IPS DF 19.7 (cell line): ENCODE measurements at places on chromosomes 7 and 10.

DNA sequence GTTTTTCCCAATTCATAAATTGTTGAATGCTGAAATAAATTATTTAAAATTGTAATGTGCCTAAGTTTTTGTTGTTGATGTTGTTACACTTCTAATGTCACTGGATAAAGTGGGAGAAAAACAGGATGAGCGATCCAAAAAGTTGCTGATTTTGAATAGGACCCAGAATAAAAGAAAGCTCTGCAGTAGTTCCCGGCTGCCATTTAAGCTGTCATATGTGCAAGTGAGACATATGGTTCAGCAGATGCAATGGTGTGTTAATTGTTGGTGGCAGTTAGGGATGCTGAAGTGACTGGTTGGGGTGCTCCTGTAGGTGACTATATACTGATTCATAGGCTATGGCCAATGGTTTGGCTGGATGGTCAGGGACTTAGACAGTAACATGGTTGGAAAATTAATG lies 1517.4 kb upstream of the LRRTM3 start:
- DNase-seq: no peak

- no peak for DNase-seq
Observed at GRCh38 chr7:80480566-80480965, 31.3 kb downstream of the GNAT3 start.

GRCh38 chr7:157397731-157398691 lies 61.2 kb downstream of the DNAJB6 start:
- DNase-seq: no peak

GRCh38 chr7:86653919-86654659 lies 10.4 kb downstream of the GRM3 start:
- DNase-seq: no peak

GRCh38 chr10:18880530-18880929 lies 168.1 kb upstream of the MALRD1 start:
- DNase-seq: peak; percentile 17

DNA sequence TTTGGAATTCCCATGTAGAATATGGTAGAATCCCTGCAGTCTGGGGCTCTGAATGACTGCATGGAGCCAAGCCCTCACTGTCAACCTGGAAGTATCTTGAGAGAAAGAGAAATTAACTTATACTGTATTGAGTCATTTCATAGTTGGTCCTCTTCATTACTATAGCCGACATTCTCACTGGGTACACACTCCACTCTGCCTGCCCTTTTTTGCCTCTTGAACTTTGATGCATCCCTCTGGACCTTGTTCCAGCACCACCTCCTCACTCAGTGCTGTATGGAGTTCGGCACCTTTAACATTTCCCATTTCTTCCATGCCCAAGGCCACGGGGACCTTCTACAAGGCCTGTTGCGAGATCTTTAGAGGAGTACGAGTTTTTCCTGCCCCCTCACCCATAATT lies 4.6 kb upstream of the ARHGAP22 start:
- DNase-seq: no peak

DNA sequence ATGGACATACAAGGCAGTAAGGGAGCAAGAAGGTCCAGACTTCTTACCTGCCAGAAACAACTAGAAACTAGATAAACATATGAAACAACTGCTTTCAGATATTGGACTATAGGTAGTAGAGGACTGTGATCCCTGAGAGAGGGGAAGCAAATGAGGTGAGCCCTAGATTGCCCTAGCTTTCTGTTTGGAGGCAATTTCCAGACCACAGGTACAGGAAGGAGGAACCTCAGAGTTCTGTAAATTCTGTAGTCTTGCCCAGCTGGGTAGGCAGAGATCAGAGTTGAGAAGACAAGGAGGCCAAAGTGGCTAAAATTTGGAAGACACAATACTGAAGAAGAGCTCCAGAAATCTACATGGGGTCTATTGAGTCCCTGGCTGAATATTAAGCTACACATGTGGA lies 21.0 kb downstream of the CDK6 start:
- DNase-seq: no peak

GRCh38 chr7:92698237-92698841 lies 108.1 kb upstream of the FAM133B start:
- DNase-seq: no peak

GRCh38 chr10:127536972-127537760 lies 11.9 kb upstream of the NPS start:
- no peak for DNase-seq

- peak; percentile 67 for DNase-seq
Observed at GRCh38 chr7:151304856-151305255, 36.8 kb upstream of the NUB1 start.
